ENCODE measurements at places on chromosomes 6 and 20.

DNA sequence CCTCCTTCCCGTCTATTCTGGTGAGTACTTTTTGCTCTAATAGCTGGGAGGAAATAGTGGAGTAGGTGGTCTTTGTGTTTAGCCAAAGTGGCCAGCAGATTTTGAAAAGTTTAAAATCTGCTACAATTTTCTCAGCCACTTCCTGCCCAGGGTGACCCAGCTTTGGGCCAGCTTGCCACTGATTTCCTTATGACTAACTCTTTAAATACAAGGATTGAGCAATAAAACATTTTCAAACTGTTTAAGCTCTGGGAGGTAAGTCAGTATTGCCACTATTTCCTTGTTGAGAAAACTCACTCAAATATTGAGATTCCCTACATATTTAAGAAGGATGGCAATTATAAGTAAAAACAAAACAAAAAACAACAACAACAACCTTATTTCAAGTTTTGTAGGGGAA lies 54.5 kb downstream of the TRMT11 start:
- DNase-seq: no peak

GRCh38 chr20:2742934-2743559 lies 50.5 kb downstream of the EBF4 start:
- DNase-seq: peak; percentile 50

- DNase-seq: no peak
These were observed 87.3 kb downstream of the PKHD1 start for GRCh38 chr6:52000064-52000463.

GRCh38 chr20:20492521-20493332 lies 124.8 kb downstream of the INSM1 start:
- DNase-seq: no peak

GRCh38 chr6:44202332-44202971 lies 14.3 kb upstream of the MYMX start:
- no peak for DNase-seq

DNA sequence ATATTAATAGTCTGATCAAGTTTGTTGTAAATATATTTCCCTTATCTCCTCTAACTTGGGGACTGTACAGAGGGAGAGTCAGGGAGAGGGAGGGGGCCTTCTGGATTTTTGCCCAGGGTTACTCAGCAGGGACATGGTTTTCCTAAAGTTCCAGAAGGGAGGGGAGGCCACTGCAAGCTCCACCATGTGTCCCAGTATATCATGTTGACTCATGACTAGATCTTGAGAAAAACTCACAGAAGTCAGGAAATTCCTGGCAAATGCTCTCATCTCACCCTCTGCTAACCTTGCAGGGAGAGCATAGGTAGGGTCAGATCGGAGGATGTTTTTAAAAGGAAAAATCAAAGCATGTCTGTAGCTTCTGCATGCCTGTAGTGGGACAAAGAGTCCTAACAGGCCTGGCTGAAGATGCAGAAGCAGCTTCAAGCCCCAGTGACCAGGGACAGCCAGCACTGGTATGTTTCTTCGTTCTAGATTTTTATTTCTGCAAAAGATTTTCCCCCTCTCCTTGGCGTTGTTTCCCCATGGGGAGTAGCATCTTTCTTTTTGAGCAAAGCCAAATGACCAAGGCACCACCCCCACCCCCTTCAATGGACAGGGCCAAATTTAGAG lies 272.9 kb upstream of the SUPT3H start:
- no peak for DNase-seq

GRCh38 chr6:53614676-53615075 lies 50.9 kb downstream of the KLHL31 start:
- no peak for DNase-seq

GRCh38 chr6:12709116-12709515 lies 7.5 kb upstream of the PHACTR1 start:
- DNase-seq: no peak
